ENCODE measurements at places on chromosomes 1 and 21. TPM values are rescaled to one million over a fixed set of nuclear protein-coding genes. Genes with fewer than 3 reads are reported as not detected.

GRCh38 chr1:247357052-247357780 lies 25.5 kb upstream of the ZNF496 start:
- no peak for DNase-seq

DNA sequence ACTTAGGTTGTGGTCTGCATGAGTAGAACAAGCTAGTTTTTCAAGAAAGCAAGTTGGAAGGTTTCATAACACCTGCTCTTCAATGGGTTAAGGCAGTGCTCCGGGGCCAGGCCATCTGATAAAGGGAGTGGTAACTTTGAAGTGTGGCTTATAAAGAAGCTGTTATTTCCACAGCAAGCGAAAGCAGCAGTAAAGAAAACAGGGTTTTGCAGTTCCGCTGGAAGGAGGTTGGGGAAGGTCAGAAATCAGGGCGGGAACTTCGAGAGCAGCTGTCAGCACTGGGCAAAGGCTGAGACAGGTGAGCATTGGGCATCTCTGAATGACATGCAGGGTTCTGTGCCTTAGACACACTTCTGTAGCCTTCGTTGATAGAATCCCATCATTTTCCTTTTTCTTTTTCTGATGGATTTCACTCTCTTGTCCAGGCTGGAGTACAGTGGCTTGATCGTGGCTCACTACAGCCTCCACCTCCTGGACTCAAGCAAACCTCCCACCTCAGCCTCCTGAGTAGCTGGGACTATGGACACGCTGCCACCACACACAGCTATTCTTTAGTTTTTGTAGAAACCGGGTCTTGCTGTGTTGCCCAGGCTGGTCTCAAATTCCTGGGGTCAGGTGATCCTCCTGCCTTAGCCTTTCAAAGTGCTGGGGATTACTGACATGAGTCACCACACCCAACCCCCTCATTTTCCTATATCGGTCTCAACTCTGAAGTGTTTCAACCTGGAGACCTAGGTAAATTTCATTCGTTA lies 20.5 kb downstream of the TMEM51 start:
- no peak for DNase-seq

GRCh38 chr1:51750729-51751128 lies 127.8 kb downstream of the NRDC start:
- DNase-seq: no peak

GRCh38 chr1:238653693-238654321 lies 732.6 kb upstream of the CHRM3 start:
- DNase-seq: no peak

DNA sequence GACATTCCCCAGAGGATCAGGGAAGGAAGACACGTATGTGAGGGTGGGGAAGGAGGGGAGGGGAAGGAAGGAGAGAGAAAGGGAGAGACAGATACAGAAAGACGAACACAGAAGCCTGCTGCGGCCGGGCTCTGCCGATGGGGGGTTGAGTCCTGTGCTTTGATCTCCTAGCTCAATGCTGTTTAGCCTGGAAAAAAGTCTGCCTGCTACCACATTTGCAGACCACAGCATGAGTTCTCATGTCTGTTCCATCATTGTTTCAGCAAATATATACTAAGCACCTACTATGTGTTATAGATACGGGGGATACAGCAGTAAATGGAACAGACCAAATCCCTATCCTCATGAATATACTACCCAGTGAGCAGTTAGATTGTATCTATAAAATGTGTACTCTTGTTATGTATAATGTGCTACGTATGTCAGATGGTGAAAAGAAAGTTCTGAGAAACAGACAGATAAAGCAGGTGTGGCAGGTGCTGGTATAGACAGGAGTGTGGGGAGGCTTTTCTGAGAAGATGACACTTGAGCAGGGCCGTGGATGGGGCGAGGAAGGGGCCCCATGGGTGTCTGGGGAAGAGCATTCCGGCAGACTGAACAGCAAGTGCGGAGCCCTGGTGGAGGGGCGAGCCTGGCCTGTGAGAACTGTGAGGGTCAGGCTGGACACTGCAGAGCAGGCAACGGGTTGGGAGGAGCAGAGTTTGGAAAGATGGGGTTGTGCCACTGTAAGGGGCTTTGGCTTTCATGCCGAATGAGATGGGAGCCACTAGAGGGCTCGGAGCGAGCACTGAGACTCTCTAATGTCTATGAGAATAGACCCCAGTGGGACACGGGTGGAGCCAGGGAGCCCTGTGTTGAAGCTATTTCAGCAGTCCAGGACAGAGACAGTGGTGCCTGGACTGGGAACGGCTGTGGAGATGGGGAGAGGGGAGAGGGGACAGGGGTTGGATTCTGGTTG lies 34.1 kb downstream of the KIAA1614 start:
- DNase-seq: no peak

DNA sequence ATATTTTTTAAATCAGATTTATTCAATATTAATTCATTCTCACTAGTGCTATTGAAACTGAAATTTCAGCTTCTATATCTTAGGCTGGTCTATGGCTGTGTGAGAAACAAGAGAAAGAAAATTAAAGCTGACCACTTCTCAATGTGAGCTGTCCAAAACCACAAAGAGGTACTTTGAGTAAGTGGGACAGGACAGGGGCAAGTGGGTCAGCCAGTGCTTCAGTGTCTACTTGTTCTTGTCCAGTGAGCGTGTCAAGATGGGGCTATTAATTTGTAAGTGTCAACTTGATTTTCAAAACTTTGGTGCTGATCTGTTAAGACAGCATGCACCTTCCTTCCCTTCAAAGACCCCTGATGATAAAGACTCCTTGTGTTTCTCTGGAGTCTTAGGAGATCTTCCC lies 533.9 kb downstream of the PLPP3 start:
- DNase-seq: no peak

The RGS8 gene
- total RNA-seq: not detected

The MYOC gene
- not detected for total RNA-seq

The PBX1 gene
- 27.9 TPM for total RNA-seq

The CLCNKA gene
- total RNA-seq: not detected

The HTR6 gene
- 0.16 TPM for total RNA-seq

The SELL gene
- total RNA-seq: not detected
